ENCODE measurements at places on chromosomes 5 and 9.

- DNase-seq, result no peak
Measured at GRCh38 chr5:57455511-57456455, 26.8 kb downstream of the ACTBL2 start.

GRCh38 chr5:98309785-98310598 lies 463.5 kb upstream of the RGMB start:
- DNase-seq, result peak; percentile 99

- DNase-seq, result no peak
Measured at GRCh38 chr9:89473762-89474469, 24.0 kb downstream of the SEMA4D start.

GRCh38 chr5:33046091-33046490 lies 335.0 kb downstream of the NPR3 start:
- DNase-seq, result no peak

DNA sequence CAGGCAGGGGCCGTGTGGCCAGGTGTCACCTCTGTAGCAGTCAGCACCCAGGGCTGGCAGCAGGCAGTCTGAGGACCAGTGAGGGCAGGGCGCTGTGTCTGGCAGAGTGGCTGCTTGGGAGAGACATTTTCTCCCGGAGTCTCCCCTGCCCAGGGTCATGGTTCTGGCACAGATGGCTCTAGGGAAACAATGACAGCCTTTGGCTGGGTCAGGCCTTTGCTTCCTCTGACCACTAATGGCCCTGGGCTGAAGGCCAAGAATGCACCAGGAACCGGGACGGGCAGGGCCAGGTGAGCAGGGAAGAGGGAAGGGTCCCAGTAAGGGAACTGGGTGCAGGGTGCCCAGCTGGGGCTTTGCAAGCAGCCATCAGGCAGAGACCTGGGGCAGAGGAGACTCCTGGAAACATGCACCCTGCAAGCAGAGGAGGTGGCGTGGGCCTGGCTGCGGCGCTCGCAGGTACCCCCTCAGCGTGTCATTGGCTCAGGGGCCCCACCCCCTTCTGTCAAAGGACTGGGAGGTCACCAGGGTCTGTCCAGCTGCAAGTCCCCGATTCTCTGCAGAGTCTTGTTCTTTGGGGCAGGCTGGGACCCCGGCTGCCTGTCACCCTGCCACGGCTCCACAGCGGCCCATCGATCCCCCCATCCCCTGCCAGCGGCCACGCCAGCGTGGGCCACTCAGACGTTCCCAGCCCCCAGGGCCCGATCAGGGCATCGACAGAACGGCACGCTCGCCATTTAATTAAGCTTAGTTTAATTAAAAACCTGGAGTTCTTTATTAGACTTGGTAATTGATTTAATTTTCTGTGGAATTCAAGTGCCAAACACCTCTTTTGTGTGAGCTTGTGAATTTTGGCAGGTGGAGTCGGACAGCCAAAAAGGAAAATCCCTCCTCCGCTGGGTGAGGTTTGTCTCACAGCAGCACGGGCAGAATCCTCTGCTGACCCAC lies 18.9 kb upstream of the TMEM250 start:
- DNase-seq, result no peak

GRCh38 chr5:140182075-140182711 lies 7.2 kb downstream of the CYSTM1 start:
- DNase-seq, result no peak

DNA sequence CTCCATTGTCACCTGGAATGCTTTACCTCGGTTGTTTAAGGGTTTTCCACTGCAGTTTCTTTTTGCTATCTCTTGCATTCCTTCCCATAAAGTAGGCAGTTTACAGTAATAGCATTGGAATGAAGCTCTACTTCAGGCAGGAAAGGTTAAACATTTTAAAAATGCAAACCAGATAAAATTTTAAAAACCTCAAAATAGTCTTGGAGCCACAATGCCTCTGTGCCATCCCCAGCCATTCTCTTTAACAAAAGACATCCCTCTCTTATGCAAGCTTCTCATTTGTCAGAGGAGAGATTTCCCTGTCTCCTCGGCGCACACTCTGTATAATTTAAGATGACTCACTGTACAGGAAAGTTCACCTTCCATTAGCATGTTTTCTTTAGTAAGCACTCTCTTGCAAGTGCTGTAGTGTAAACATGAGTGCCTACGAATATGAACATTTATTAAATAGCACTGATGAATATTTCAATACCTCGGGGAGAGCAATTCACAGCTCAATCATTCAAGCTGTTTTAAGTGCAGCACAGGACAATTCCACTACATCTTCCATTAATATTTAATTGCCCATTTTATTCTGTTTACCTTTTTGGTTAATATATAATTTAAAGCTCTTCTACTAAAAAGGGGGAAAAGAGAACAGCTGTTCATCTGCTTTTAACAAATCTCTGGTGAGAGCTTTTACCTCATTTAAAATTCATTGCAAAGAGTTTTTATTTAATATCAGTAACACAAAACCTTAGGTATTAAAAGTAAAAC lies 343.6 kb downstream of the SPATA31D1 start:
- peak; percentile 52 for DNase-seq

- no peak for DNase-seq
Measured at GRCh38 chr9:33375238-33375840, 27.0 kb downstream of the AQP7 start.

GRCh38 chr5:12214267-12215015 lies 310.2 kb upstream of the CTNND2 start:
- DNase-seq, result no peak

GRCh38 chr9:130232899-130233586 lies 32.5 kb upstream of the HMCN2 start:
- DNase-seq, result no peak

- DNase-seq, result no peak
Measured at GRCh38 chr9:37410969-37411785, 11.3 kb upstream of the GRHPR start.

DNA sequence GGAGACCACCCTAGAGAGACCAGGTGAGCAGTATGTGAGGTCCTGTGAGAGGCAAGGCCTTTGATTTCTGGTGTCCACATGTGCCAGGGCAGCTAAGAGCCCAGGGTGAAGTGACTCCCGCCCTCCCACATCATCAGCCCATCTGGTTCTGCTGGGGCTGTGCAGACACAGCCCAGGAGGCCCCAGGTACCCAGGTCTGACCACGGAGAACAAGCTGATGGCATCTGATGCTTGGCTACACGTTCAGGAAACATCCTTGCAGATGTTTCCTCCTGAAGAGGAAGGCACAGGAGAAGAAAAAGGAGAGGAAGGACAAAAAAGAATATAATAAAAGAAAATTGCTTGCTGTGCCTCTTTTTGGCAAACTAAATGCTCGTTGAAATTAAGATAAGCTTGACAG lies 225.8 kb downstream of the PAX5 start:
- DNase-seq, result no peak

- no peak for DNase-seq
Measured at GRCh38 chr9:135601988-135602387, 37.4 kb downstream of the GLT6D1 start.

- DNase-seq, result no peak
Measured at GRCh38 chr5:156376751-156377150, 49.8 kb downstream of the SGCD start.

- no peak for DNase-seq
Measured at GRCh38 chr9:126373241-126373640, 46.6 kb downstream of the MVB12B start.

DNA sequence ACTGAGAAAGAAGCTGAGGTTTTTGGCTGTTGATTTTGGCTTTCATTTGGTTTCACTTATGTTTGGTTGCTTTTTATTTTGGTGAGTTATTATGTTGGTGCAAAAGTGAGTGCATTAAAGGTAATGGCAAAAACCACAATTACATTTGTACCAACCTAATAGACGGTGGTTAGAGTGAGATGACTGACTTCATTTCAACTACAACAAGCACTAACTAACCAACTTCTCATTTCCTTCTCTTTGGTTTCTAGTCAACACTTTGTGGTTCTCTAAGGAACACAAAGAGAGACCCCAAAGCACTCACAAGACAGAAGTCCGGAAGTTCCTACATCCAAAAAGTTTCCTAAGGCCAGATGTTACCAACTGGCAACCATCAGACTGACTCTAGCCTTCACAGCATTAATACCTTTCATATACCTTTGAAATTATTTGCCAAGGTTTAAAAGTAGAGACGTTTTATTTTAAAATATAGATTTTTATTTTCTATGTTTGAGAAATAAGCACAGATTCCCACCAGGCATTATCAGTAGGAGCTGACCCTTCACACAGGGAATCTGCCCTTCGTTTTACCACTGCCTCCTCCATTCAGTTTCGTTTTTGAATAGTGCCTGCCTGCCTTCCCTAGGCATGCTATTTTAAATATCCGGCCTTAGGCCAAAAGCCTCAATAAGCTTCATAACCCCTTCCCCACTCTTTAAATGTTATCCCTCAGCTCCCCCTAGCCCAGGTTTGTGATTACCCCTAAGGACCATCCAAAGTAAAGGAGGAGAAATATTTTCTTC lies 301.1 kb upstream of the PTGER4 start:
- no peak for DNase-seq

- no peak for DNase-seq
Measured at GRCh38 chr9:126980231-126980630, 65.6 kb downstream of the RALGPS1 start.

DNA sequence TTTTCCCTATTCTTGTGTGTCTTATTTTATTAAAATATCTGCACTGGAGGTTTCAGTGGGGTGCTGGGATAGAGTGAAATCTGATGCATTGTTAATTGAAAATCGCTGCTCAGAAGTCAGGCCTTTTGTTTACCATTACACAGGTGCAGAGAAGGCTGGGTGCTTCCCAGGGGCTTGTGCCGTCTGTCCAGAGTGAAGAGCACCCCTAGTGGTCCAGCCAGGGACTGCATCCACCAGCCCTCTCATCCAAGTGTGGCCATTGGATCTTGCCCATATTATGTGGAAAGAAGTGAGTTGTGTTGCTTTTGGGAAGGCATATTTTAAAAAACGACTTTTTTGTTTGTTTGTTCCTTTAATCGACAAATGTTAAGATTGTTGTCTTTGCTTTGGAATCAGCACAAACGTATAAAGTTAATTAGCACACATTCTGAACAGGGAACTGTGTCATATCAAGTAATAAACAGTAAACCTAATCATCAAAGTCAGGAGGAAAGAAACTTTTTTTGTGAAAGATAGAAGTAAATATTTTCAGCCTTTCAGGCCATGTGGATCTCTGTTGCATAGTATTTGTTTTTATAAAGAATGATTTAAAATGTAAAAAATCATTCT lies 315.6 kb downstream of the MTRR start:
- no peak for DNase-seq

- no peak for DNase-seq
Measured at GRCh38 chr5:156128026-156128425, 198.9 kb upstream of the SGCD start.

DNA sequence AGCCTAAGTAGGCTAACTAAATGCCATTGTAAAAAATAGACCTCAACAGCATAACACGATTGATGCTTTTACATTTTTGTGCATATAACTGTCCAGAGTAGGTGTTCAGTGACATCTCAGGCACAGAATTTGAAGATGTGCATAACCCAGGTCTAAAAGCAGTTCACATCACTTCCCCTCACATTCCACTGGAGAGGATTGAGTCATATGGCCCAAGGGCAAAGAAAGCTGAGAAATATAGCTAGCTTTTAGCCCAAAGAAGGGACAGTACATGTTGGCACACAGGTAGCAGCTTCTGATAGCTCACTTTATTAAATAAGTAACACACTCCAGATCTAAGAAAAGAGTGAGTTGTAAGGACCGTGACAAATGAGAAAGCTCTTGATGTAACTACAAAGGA lies 2259.5 kb upstream of the WWC1 start:
- no peak for DNase-seq

DNA sequence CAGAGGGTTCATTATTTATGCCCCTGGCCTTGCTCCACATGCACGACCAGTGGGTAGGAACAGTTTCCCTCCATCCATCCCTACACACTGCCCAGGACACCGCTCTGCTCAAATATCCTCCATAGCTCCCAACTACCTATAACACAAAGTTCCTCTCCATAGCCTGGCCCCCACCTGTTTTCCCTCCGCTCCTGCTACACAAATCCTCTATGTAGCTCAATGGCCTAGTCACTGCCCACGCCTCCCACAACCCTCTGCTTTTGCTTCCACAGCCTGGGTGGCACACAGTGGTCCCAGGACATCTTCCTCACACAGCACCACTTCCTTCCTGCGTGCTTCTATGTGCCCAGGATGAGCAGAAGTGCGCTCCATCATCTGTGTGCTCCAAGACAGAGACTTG lies 20.4 kb downstream of the REXO4 start:
- no peak for DNase-seq

DNA sequence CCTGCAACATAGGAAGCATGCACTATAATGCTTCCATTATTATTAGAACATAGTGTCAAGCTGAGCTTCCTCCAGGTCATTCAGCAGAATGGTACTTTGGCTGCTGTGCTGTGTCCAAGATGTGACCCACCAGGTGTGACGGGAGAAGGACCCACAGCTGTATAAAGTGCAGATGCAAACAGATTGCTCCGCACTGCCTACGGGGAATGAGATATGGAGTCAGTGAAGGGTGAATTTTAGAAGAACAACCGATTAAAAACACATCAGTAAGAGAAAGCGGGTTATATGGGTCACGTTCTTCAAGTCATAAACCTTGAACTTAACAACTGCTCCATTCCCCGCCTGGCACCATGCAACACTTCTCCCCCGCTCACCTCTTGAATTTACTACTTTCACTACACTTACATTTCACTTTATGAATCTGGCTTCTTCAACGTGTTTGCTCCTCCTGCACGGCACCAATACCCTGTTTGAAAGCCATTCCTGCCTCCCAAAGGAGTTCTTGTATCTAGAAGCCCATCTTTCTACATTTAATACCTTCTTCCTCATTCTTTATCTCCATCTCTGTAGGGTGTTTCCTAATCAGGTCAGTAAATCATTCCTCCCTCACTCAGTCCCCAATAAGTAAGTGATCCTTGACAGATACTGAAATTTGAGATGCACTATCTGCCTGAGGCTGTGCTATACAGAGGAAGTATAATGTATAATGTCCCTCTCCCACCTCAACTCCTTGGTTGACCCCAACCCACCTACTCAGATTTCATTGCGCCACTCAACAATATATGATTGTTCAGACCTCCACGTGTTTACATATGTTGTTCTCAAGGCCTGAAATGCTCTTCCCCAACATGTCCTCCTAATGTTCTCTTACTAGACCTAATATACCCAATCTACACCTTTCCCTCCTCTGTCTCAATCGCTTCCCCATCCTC lies 25.9 kb downstream of the BRINP1 start:
- no peak for DNase-seq

DNA sequence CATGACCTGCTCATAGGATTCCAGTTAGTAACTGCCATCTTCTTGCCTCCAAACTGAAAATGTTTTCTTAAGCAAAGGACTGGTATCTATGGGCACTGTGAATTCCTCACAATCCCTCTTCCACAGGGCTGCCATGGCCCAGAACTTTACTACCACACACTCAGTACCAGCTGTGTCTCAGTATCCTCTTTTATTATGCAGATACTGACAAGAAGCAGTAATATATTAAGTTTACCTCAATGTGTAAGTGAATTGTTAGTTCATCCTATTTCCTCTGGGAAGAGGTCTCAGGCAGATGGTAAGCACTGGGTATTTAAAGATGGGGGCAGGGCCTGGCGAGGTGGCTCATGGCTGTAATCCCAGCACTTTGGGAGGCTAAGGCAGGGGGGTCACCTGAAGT lies 320.8 kb upstream of the RFX3 start:
- DNase-seq, result no peak

- no peak for DNase-seq
Measured at GRCh38 chr5:128763321-128763720, 202.0 kb upstream of the SLC27A6 start.

All from skeletal muscle cell (primary cell).